Stimulated activated CD4-positive, alpha-beta T cell treated with anti-CD3 and anti-CD28 coated beads, Interleukin-1b, Interleukin-23, amount 100 ng/mL, for 24 hours (primary cell): ENCODE measurements at places on chromosomes 4 and X.

DNA sequence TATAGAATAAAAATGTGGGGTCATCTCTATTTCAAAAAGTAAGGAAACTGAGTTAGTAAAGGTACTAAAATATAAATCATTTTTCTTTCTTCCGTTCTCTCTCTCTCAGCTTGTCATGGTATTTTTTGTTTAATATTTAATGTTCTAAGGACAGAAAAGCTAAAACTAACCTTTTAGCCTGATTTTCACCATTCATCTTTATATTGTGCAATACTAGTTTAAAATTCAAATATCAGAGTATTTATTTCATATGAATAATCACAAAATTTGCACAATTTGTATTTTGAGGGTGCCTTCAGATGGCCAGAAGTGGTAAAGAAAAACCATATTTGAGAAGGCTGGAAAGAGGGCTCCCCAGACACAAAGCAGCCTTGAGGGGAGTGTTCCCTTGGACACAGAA is 197.6 kb upstream of the AR start:
- no peak for DNase-seq

DNA sequence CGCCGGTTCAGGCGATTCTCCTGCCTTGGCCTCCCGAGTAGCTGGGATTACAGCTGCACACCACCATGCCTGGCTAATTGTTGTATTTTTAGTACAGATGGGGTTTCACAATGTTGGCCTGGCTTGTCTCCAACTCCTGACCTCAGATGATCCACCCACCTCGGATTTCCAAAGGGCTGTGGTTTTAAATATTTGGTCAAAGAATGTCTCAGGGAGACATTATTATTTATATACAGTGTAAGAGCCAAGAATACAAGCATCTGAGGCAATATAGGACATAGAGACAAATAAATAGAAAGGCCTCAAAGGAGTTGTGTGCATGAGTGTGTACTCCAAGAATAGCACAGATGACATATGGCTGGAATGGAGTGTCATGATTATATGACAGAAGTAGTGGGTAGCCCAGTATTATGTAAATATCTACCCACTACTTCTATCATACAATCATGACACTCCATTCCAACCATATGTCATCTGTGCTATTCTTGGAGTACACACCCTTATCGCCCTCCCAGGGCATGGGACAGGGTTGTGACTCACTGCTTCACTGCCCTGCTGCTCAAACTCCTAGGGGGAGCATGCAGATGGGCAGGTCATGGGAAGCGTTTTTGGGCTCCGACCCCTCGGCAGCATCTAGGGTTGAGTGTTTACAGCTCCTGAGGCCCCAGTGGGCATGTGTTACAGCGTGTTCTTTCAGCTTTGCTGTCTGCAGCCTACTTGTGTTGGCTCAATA is 1649.8 kb upstream of the PCDH10 start:
- no peak for DNase-seq

GRCh38 chr4:107734120-107734519 is 14.1 kb upstream of the PAPSS1 start:
- no peak for DNase-seq

GRCh38 chrX:134711135-134711921 is 53.1 kb upstream of the PLAC1 start:
- no peak for DNase-seq

DNA sequence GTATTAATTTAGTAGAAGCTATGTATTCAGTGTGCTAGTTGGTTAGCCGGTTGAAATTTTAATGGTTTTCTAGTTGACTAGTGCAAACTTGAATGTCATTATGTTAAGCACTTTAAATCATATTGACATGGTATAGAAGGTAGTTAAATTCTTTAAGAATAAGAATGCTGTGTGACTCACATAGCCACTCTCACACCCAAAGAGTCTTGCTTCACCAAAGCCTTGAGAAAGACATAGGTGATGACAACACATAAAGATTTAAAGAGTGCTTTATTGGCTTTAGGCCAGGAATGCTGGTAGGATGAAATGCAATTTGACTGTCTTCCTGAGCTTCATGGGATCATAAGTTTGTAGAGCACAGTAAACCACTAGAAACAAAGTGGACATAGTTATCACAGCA is 85.3 kb downstream of the DCAF8L2 start:
- DNase-seq = no peak

DNA sequence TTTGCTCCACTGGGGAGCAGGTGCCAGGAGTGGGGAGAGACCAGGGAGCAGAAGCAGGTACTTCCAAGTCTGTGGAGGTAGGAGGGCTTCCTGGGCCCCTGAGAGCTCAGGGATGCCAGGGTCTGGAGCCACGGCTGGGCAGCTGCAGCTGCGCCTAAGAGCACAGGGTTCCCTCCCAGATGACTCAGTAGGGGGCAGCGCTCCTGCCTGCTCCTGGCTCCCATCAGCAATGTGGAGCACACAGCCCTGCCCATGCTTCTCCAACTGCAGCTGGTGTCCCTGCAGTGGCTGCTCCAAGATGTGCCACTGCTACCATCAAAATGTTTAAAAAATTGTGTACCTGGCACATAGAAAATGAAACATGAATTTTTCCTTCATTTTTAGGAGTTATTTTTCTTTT is 1028.2 kb downstream of the PCDH7 start:
- no peak for DNase-seq

DNA sequence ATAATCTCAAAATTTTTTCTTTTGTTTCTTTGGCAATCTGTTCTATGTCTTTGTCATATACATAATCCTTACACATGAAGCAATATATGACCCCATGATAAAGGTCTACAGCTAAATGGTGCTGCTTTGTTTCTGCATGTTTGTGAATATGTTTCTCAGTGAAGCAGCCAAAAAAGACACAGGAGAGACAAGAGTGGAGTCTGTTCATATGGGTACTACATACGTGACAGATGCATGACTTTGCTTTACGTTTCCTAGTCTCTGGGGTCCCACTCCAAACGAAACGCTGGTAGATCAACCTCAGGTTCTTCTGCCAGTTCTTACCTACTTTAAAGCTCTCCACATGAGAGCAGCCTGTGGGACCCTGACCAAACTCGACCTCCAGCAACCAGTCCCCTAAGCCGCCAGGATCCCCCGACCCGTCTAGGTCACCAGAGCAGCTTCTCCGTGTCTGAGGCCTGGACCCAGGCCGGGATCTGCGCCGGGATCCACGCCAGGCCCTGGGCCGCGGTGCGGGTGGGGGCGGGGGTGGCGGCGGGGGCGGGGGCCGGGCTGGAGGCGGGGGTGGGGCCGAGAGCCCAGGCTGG is 1.5 kb downstream of the USP51 start:
- DNase-seq = no peak

DNA sequence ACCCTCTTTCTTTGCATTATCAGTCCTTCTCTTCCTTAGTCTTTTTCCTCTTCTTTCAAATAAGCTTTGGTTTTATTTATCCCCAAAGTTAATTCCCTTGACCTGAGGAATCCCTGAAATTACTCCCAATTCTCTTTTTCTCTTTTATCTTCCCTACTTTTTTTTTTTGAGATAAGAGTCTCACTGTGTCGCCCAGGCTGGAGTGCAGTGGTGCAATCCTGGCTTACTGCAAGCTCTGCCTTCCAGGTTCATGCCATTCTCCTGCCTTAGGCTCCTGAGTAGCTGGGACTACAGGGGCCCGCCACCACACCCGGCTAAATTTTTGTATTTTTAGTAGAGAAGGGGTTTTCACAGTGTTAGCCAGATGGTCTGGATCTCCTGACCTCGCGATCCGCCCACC is 17.8 kb downstream of the CAMK2D start:
- no peak for DNase-seq

GRCh38 chr4:8847764-8848163 is 23.9 kb downstream of the HMX1 start:
- no peak for DNase-seq

DNA sequence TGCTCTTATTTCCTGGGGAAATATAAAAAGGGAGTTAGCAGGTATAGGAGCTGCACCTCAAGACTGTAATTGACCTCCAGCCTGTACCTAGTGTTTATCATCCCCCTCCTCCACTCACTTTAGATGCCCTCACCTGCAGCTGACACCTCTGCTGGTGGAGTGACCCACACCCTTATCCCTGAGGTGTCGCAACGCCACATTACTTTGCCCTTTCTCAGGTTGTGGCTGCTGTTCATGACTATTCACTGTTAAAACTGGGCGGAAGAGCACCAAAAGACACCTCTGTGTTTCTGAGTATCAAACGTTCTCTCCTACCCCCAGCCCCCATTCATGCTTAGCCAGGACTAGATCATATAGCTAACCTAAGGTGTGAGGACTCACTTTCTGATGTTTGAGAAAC is 101.5 kb upstream of the ADAMTS3 start:
- DNase-seq = no peak

GRCh38 chr4:132195176-132195575 is 953.9 kb upstream of the PCDH10 start:
- no peak for DNase-seq

DNA sequence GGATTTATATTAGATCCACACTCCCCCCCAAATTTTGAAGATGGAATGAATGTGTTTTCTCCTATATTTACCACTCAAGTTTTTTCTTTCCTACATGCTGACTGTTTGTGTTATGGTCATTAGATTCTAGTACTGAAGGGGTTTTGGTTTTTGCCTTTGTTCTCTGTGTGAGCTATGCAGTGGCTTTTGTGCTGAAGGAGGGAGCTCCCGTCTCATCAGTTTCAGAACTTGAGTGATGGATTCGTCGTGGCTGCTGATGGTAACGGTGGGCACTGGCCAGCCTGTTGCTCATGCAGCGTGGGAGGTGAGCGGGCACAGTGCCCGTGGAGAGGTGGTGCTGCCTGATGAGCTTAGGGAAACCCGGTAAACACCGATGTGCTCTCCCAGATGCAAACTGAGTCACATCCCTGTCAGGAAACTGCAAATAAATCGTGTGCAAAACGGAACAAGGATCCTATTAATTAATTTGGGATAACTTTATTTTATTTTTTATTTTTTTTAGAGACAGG is 101.5 kb downstream of the SORBS2 start:
- no peak for DNase-seq

GRCh38 chrX:150731795-150732194 is 38.6 kb downstream of the MTMR1 start:
- DNase-seq = peak; percentile 38

GRCh38 chrX:108000751-108001150 is 18.6 kb upstream of the TEX13B start:
- DNase-seq = no peak

DNA sequence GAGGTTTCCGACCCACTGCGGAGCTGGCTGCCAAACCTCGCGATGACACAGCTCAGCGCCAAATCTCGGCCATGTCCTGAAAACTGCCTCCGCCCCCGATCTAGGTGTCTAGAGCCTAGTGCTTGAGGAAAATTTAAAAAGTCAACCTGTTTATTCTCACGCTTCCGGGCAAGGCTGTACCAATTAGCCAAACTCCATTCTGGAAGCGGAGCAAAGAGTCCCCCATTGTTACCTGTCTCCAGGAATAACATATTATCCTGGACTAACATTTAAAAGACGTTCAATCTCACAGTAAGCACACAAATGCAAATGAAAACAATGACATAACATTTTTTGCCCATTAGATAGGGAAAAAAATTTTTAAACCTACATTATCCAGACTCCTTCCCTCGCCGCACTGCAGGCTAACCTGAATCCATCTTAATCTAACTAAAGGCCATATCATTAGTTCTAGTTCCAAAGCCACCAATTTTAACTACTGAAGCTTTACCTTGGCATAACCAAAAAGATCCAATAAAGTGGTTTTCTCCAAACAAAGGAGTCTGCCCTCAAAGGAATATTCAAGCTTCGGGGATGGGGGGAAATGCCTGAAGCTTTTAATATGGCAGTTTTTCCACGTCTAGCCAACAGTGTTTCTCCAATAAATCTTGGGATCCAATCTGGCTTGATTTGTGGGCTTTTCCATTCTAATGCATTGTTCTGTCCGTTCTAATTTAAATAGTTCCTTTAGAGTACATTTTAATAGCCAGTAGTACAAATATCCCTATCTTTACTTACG is 1.9 kb downstream of the HUWE1 start:
- peak; percentile 81 for DNase-seq

- no peak for DNase-seq
These were observed 677.7 kb upstream of the HTR2C start for GRCh38 chrX:113906168-113906567.

- no peak for DNase-seq
These were observed 53.7 kb downstream of the TRIM2 start for GRCh38 chr4:153257991-153258390.

DNA sequence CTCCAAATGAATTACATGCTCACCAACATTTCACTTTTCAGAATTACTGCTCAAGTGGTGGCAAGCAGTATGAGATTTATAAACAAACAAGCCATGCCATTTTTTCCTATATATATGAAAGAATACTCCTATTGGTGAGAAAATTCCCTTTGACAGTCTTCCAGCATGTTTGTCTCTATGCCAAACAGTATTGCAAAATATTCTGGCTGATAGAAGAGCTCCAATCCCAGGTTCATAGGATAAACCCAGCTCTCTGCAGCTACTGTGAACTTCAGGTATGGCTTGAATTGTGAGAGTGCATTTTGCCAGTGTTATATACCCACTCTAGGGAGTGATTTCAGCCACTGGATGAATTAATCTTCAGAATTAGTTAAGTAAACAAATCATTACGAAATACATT is 108.8 kb downstream of the MAGEC2 start:
- no peak for DNase-seq

DNA sequence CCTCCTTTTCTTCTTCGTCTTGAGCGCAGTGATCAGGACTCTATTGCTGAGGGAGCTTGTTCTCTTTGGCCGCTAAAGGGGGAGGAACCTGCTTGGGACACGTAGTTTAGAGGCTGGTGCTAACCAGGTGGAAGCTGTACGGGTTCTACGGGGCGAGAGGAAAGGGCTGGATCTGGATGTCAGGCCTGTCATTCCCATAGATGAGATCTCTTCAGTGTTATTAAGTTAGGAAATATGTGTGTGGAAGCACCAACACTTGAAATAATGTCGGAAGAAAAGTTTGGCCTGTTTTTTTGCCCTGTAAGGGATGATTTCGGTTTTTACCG is 643 bp downstream of the SRP72 start:
- no peak for DNase-seq

- no peak for DNase-seq
These were observed 6.4 kb upstream of the SMIM9 start for GRCh38 chrX:154840856-154841255.

- DNase-seq = no peak
These were observed 52.4 kb upstream of the FHL1 start for GRCh38 chrX:136094962-136095361.

DNA sequence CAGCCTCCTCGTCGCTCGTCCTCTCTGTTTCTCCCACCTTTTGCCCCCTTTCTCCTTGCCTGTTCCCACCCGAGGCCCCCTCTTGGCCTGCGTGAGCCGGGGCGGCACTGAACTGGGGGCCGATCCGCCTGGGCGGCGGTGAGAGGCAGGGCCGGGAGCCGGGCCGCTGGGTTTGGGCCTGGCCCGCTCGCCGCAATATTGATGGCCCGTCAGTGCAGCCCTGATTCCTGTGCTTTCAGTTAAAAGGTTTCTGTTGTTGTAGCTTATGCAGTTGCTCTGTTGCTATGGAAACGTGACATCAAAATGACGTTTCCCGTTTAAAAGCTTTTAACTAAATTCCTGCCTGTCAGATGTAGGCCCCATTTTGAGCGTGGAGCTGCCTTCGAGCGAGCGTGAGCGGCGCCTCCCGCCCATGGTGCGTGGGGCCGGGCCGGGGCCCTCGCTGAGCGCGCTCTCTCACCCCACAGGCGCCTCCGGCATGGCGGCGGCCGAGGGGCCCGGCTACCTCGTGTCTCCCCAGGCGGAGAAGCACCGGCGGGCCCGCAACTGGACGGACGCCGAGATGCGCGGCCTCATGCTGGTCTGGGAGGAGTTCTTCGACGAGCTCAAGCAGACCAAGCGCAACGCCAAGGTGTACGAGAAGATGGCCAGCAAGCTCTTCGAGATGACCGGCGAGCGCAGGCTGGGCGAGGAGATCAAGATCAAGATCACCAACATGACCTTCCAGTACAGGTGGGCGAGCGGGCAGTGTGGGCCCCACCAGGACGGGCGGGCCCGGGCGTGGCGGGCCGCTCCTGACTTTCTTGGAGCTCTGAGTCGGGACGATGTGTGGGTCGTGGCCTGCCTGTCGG is at the start of gene MSANTD1:
Gene MSANTD1, plus strand, starts transcription at position 349 of the 851 bp plus-strand sequence. Its CDS starts 64 bp downstream, at position 413.
- no peak for DNase-seq
